Stimulated activated CD8-positive, alpha-beta memory T cell treated with anti-CD3 and anti-CD28 coated beads, Interleukin-2, amount 100 ng/mL, for 1 hour (primary cell): ENCODE measurements at places on chromosomes 4 and X.

- DNase-seq = no peak
Observed at GRCh38 chrX:121260596-121261240, 213.3 kb downstream of the GLUD2 start.

GRCh38 chrX:119150163-119151050, 22.8 kb upstream of the KIAA1210 start:
- no peak for DNase-seq

GRCh38 chr4:57363346-57363745, 253.2 kb upstream of the IGFBP7 start:
- no peak for DNase-seq

- no peak for DNase-seq
Observed at GRCh38 chr4:165784672-165785071, 88.4 kb upstream of the TLL1 start.

DNA sequence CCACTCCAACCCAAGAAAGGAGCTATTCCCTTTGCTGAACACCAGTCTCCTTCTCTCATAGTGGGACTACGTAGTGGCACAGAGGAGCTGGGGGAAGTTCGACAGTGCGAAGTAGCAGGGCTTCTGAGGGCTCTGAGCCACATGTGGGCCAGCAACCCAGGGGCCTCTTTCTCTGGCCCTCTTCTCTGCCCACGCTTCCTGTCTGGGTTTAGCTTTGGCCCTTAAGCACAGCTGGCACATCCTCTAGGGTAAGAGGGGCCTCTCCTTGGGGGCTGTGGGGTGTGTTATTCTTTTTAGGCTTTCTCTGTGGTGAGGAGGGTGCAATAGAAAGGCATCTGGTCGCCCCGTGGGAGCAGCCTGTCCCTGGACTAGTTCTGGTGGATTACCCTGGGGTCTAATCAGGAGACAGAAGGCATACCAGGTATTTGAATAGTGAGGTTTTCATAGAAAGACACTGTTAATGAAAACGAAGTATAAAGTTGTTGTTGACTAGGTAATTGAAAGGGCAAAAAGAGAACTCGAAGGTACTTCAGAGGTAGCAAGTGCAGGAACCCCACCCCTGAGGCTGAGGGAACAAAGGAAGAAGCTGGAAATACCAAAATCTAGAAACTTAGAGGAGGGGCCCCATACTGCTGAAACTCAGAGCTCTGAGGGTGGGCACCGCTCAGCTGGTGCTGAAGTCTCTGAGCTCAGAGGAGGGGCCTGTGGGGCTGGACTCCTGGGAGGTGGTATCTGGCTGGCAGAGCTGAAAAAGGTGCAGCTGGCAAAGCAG, 151.9 kb upstream of the RPS6KA3 start:
- DNase-seq = no peak

- DNase-seq = no peak
Observed at GRCh38 chr4:55296096-55296495, 49.9 kb upstream of the SRD5A3 start.

DNA sequence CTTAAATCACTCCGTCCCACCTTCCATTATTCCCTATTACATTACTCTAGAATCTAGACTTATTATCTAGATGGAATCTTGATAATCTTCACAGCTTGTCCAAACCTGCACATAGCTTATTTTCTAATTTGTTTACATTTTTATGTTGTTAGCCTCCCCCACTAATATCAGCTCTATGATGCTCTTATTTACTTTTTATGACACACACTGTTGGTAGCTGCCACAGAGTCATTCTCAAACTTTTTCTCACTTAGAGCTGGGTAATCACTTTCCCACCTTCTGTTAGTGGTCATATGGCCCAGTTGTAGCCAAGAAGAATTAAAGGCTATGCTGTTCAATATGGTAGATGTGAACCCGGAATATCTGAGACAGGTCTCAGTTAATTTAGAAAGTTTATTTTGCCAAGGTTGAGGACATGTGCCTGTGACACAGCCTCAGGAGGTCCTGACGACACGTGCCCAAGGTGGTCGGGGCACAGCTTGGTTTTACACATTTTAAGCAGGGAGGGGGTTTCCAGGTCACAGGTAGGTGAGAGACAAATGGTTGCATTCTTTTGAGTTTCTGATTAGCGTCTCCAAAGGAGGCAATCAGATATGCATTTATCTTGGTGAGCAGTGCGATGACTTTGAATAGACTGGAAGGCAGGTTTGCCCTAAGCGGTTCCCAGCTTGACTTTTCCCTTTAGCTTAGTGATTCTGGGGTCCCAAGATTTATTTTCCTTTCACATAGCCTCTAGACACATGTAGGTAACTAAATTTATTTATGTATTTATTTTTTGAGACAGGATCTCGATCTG, 7.0 kb upstream of the ADGRA3 start:
- no peak for DNase-seq
